ENCODE measurements at places on chromosomes 13 and 19.

- DNase-seq: no peak
These were observed 7.2 kb upstream of the ZNF611 start for GRCh38 chr19:52741951-52742485.

- no peak for DNase-seq
These were observed 539 bp downstream of the ZNF554 start for GRCh38 chr19:2820112-2820702.

- DNase-seq: no peak
These were observed 18.5 kb downstream of the TNFRSF19 start for GRCh38 chr13:23588666-23589065.

GRCh38 chr13:99689955-99690354 lies 188.7 kb downstream of the TM9SF2 start:
- no peak for DNase-seq

- DNase-seq: no peak
These were observed 334.8 kb downstream of the SLC7A1 start for GRCh38 chr13:29260684-29261083.

GRCh38 chr13:110463156-110463555 lies 98.4 kb downstream of the RAB20 start:
- no peak for DNase-seq

GRCh38 chr13:25608181-25608580 lies 236.4 kb downstream of the ATP8A2 start:
- DNase-seq: no peak

- DNase-seq: peak; percentile 83
These were observed 626 bp upstream of the BCL3 start for GRCh38 chr19:44747739-44748425.

- DNase-seq: peak; percentile 32
These were observed 262.5 kb upstream of the STARD13 start for GRCh38 chr13:33548069-33548468.

GRCh38 chr13:48403151-48403631 lies 9.7 kb downstream of the LPAR6 start:
- DNase-seq: peak; percentile 79

DNA sequence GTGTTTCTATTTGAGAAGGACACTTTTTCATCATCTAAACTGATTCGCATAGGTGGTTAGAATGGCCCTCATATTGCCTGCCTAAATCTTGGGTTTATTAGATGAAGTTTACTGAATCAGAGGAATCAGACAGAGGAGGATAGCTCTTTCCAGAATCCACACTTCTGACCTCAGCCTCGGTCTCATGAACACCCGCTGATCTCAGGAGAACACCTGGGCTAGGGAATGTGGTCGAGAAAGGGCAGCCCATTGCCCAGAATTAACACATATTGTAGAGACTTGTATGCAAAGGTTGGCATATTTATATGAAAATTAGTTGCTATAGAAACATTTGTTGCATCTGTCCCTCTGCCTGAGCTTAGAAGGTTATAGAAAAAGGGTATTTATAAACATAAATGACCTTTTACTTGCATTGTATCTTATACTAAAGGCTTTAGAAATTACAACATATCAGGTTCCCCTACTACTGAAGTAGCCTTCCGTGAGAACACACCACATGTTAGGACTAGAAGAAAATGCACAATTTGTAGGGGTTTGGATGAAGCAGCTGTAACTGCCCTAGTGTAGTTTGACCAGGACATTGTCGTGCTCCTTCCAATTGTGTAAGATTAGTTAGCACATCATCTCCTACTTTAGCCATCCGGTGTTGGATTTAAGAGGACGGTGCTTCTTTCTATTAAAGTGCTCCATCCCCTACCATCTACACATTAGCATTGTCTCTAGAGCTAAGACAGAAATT lies 103.8 kb downstream of the TNFRSF19 start:
- no peak for DNase-seq

- DNase-seq: peak; percentile 76
These were observed 6.4 kb downstream of the AXL start for GRCh38 chr19:41225238-41226052.

DNA sequence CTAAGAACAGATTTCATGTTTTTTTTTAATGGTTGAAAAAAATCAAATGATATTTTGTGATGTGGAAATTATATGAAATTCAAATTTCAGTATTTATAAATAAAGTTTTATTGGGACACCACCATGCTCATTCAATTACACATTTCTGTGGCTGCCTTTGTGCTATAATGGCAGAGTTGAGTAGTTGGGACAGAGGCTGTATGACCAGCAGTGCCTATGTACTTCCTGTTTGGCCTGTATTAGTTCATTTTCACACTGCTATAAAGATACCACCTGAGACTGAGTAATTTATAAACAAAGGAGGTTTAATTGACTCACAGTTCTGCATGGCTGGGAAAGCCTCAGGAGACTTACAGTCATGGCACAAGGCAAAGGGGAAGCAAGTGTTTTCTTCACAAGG lies 33.6 kb downstream of the AKAP11 start:
- DNase-seq: no peak

GRCh38 chr19:16435238-16435917 lies 36.4 kb downstream of the EPS15L1 start:
- no peak for DNase-seq

DNA sequence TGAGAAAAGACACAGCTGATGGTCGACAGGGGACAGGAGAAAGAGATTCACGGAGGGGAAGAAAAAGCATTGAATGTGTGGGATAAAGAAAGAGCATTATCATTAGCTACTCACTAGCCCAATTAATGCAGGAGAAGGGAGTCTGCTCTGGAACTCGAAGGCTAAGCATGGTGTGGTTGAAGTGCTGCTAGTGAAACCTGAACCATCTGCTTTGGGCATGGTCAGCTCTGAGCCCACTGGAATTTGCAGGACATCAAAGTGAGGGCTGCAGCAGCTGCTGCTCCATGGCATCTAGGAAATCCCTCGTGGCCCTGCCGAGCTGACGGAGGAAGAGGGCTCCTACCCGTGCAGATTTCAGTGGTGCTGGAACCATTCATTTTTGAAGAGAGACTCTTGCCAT lies 320.3 kb downstream of the ATP8A2 start:
- no peak for DNase-seq

DNA sequence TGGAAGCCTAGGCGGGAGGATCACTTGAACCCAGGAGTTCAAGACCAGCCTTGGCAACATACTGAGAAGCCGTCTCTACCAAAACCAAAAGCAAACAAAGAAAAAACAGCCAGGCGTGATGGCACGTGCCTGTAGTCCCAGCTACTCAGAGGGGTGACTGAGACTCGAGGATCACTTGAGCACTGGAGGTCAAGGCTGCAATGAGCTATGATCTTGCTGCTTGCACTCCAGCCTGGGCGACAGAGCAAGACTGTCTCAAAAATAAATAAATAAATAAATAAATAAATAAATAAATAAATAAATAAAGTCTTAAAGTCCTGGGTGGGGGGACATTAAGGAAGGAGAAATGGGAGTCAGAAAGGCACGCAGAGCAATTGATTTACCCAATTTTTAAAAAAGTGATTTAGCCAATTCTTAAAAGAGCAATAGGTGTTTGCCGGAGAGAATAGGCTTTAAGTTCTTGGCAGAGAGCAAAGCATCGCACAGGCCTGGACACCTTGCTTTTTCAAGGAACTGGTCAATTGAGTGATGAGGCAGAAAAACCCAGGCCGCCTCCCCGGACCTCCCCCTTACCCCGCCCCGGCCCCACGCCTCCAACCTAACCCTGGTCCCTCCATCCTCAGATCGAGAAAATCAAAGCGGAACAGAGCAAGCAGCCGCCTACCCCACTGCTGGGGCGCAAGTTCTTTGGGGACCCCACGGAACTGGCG lies 9.5 kb upstream of the SHKBP1 start:
- peak; percentile 14 for DNase-seq

DNA sequence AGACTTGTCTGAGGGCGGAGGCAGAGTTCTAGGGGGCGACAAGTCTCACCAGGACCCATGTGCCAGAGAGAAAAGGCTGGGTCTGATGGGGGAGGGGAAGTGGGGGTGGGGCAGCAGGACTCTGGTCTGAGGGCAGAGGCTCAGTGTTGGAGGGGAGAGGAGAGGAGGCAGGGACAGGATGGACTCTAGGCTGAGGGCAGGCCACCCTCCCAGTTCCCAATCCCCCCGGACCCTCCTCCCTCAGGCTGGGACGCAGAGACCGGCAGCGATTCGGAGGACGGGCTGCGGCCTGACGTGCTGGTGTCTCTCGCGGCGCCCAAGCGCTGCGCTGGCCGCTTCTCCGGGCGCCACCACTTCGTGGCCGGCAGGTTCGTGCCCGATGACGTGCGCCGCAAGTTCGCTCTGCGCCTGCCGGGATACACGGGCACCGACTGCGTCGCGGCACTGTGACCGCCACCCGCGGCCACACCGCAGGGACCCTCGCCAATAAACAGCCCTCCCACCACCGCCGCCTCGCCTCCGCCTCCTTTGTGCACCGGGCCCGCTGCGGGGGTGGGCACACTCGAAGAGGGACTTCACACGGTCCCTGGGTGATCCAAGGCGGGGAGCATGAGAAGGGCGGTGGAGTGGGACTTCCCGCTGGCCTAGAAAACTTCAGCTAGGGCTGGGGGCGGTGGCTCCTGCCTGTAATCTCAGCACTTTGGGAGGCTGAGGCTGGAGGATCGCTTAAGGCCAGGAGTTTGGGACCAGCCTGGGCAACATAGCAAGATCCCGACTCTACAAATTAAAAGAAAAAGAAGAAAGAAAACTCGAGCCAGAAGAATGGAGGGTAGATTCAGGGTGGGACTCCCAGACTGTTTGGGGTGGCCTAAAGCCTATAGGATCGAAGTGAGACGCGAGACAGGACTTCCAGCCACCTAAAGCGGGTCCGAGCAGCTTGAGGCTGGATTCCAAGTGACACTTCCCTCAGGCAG lies 703 bp upstream of the CILP2 start:
- DNase-seq: peak; percentile 5

- no peak for DNase-seq
These were observed 152.5 kb upstream of the SOX1 start for GRCh38 chr13:111914241-111915103.

GRCh38 chr19:2578391-2578890 lies 102.5 kb downstream of the GADD45B start:
- DNase-seq: no peak

GRCh38 chr13:39483326-39483725 lies 119.7 kb downstream of the LHFPL6 start:
- no peak for DNase-seq

GRCh38 chr19:48169578-48169938 lies 586 bp downstream of the LIG1 start:
- peak; percentile 60 for DNase-seq

- no peak for DNase-seq
These were observed 17.1 kb upstream of the S1PR4 start for GRCh38 chr19:3161453-3161852.

- DNase-seq: no peak
These were observed 19.9 kb upstream of the ARGLU1 start for GRCh38 chr13:106587787-106588186.

GRCh38 chr13:47076500-47076899 lies 179.6 kb upstream of the HTR2A start:
- no peak for DNase-seq

GRCh38 chr13:69155136-69155535 lies 952.5 kb upstream of the ATXN8OS start:
- DNase-seq: no peak

GRCh38 chr19:4057931-4058692 lies 8.6 kb downstream of the ZBTB7A start:
- DNase-seq: peak; percentile 88

DNA sequence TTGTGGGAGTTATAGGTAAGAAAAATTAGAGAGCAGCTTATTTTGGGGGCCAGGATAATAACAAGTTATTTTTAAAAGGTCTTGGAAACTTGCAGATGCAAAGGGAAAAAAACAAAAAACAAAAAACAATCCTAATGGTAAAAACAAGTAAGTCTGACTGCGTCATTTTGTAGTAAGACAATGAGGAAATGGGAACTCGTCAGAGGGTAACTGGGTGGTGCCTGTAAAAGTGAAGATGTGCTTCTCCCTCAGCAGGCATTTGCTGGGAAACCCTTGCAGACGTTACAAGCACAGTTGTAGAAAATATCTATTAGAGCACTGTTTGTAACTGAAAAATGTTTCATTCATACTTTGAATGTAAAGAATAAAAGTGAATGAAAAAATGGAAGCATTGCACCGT lies 2.2 kb upstream of the TNFSF13B start:
- peak; percentile 74 for DNase-seq

DNA sequence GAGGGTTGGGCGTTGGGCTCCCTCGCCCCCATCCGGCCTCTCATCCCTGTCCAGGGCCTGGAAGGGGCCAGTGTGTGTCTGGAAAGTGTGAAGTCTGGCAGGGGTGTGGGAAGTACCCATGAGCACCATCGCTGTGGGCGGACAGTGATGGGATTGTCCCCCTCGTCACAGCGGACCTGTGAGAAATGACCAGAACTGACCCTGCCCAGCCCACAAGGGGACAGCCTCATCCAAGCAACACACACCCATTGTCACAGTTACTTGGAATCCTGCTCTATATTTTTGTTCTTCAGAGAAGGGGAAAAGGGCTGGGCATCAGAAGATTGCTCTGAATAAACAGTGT lies 18.6 kb downstream of the MCF2L start:
- DNase-seq: no peak

DNA sequence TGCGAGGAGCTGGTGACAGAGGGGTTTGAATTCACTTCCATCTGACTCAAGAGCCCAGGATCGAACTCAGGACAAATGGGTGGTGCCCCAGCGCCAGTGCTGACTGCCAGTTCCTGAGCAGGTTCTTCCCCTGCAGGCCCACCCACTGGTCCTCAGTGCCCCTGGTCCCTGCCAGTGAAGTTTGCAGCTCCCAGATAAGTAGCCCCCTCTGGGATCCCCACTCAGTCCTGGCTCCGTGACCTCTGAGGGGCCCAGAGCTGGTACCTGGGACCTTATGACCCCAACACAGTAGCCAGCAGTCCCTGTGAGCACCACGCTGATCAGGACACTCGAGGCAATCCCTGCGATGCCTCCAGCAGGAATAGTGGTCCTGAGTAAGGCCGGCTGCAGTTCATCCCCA lies 11.3 kb upstream of the CEACAM20 start:
- no peak for DNase-seq

DNA sequence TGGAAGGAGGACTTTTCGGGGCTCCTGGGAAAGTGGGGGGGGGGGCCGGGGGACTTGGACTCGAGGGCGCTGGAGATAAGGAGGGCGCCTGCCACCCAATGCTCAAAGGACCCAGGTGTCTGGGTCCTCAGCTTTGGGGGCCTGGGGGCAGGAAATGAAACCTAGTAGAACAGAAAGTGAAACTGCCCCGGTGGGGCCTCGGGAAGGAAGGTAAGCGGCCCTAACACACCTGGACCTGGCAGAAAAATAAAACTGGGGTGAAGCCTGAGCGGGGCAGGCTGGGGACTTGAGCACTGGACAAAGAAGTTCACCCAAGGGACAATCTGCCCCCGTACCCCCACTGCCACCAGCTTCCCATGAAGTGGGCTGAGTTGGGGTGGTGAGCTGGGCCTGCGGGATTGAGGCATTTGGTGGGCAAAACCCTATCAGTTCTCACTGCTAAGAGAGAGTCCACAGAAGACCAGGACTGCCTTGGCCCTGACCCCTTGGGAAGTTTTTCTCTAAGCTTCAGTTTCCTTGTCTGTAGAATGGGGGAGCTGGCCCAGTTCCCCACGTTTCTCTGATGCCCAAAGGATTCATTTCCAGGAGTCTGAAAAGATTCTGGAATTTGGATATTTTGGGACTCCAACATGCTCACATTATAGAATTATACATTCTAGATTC lies 2.3 kb downstream of the PRKD2 start:
- no peak for DNase-seq

- DNase-seq: peak; percentile 80
These were observed 27.1 kb downstream of the PIBF1 start for GRCh38 chr13:72808917-72809500.

All from inflammatory macrophage treated with lipopolysaccharide for 1 hour (primary cell).